Gastroesophageal sphincter (tissue), 4 donors: ENCODE measurements at places on chromosomes 4 and X.

- ATAC-seq, result no peak
Measured at GRCh38 chr4:137961051-137961438, 281.1 kb downstream of the SLC7A11 start.

DNA sequence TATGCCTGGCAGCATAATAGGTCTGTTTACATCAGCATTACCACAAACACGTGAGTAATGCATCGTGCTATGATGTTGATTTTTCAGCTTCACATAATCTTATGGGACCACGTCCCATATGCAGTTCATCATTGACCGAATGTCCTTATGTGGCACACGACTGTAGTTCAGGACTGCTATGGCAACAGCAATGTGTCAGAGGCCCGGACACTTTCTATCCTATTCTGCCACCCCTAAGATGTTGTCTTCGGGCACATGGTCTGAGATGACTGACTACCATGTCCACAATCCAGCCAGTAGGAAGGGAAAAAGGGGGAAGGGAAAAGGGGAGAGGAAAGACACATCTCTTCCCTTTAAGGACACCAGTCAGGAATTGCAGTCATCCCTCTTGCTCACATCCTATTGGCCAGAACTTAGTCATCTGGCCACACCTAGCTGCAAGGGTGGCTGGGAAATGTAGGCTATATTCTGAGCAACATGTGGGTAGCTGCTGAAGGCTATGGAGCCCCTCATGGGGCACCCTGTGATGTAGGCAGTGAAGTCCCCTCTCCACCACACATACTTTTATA is 196.0 kb upstream of the RBPJ start:
- ATAC-seq, result no peak

GRCh38 chr4:67714248-67714583 is 13.3 kb upstream of the UBA6 start:
- no peak for ATAC-seq

GRCh38 chr4:77342170-77342810 is 185.3 kb downstream of the CCNG2 start:
- no peak for ATAC-seq

- no peak for ATAC-seq
Measured at GRCh38 chr4:149347139-149347538, 468.5 kb downstream of the IQCM start.

GRCh38 chrX:19133231-19133630 is 11.0 kb upstream of the ADGRG2 start:
- ATAC-seq, result no peak

DNA sequence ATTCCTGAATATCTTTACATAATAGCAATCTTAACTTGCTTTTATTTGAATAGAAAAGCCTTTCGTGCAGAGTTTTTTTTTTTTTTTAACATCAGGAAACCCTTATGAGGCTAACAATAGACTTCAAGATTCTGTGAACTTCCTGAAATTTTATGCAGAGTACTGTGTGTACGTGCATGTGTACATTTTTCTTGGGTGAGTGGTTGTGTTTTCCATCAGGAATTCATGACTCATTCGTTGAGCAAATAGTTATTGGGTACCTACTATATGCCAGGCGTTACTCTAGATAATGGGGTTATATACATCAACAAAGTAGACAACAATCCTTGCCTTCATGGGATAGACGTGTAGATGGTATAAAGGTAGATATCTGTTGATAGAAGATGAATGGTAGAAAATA is 59.1 kb downstream of the MRPL1 start:
- peak; percentile 43 for ATAC-seq

DNA sequence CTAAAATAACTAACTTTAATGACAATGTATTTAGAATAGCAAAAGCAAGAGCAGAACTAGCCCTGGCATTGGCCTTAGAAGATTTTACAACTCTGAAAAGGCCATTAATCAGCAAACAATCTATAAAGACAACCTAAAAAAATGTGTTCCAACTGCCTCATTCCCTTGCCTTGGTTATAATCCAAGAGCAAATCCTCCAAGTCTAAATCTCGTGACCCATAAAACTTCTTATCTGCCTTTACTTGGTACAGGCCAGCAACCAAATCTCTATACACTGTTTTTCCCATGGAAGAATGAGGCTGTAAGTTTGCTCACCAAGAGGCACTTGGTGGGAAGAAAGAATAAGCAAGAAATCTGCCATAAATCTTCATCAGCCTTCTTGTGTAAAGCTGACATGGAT is 175.3 kb upstream of the MID1 start:
- no peak for ATAC-seq

- no peak for ATAC-seq
Measured at GRCh38 chr4:150982557-150983233, 32.4 kb downstream of the LRBA start.

GRCh38 chrX:66728818-66729271 is 90.0 kb upstream of the EDA2R start:
- peak; percentile 48 for ATAC-seq

DNA sequence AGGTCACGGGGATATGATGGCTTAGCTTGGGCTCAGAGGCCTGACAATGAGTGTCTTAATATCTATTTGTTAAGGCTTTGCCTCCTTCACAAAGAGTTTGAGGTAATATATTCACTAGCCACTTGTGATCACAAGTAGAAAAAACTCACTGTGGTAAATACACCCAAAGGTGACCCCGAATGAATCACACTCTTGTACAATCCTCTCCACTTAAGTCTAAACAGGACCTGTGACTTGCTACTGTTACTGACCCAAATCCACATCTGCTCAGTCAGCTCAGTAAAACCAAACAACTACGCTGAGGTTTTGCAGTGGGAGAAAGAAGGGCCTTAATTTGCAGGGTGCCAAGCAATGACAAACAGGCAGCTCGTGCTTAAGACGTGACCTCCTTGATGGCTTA is 223.8 kb upstream of the MAGEC2 start:
- no peak for ATAC-seq

GRCh38 chr4:124913237-124913636 is 200.7 kb upstream of the ANKRD50 start:
- ATAC-seq, result no peak

GRCh38 chrX:78658845-78659744 is at the start of gene RTL3:
TSS of gene RTL3 (minus strand) at chrX:78659328. CDS start at chrX:78658420, 908 bp downstream.
- peak; percentile 82 for ATAC-seq

GRCh38 chr4:10622728-10623127 is 61.8 kb downstream of the CLNK start:
- no peak for ATAC-seq

DNA sequence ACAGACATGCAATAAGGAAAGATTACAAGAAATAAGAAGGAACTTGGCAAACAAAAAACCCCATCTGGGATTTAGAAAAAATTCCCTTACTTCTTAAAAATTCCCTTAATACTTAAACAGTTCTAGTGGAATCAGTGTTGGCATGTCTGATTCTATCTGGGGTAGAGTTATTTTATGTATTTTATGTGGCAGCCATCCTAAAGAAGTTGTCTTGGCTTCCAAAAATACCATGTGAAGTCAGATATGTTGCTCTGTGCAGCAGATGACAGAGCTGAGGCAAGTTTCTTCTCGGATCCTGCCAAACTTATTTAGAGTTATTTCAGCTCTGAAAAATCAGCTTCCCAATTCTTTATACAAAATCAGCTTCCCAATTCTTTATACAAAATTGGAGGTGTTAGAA is 14.7 kb downstream of the YY2 start:
- no peak for ATAC-seq

DNA sequence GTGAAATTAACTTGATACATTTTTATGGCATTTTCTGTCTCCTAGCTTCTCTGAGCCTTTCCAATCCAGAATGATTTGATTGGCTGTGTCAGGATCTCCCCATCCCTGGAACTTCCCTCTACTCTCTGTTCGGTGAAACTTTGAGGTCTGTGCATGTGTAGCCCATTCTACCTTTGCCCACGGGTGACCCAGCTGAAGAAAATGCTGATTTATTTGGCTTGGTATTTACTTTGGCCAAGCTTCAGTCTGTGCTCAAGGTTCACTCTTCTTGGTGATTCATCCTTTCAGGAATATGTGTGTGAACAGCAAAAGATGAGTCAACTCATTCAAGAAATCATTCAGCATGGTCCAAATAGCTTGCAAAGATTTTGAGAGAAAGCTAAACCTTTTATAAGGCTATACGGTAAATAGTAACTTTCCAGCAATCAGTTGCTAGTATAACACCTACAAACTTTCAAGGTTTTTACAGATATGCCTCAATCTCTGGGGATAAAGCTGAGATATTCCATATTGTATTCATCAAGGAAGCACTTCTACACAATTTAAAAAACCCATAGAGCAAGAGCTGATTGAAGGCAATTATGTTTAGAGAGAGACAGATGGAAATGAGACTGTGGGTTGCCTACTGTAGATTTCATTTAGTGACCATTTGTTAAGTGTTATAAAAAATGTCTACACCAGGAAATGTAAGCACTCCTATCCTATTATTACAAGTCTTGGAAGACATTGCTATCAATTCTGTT is 233.9 kb upstream of the CXXC4 start:
- ATAC-seq, result no peak

DNA sequence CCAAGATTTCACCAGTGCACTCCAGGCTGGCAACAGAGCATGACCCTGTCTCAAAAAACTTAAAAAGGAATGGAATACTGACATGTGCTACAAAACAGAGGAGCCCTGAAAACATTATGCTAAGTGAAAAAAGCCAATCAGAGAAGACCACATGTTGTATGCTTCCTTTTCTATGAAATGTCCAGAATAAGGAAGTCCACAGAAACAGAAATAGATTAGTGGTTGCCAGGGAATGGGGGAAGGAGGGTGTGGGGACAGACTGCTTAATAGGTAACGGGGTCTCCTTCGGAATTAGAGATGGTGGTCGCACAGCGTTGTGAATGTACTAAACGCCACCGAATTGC is 30.1 kb upstream of the KIAA0232 start:
- ATAC-seq, result no peak

DNA sequence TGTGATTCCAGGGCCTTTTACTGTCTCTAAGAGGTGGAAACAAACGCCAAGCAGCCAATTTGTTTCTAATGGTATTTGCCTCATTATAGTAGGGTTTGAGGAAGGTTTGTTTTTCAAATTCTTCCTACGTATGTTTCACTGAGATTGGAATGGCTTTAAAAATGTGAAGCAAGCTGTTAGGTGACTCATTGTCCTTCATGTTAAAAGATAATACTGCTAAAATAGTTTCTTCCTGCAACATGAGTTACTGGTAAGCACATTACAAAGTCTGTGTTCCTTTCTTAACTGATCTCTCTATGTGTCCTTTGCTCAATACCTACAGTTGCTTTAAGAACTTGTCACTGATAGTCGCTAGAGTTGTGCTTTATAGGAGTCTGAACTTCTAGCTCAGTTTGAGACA is 1183.9 kb downstream of the RPA4 start:
- ATAC-seq, result no peak

- no peak for ATAC-seq
Measured at GRCh38 chr4:168769837-168770236, 240.2 kb downstream of the CBR4 start.

- ATAC-seq, result peak; percentile 50
Measured at GRCh38 chr4:127708985-127709384, 21.2 kb upstream of the SLC25A31 start.

- ATAC-seq, result no peak
Measured at GRCh38 chr4:78650106-78651024, 98.8 kb downstream of the ANXA3 start.

GRCh38 chr4:67125636-67126514 is 419.4 kb downstream of the CENPC start:
- ATAC-seq, result no peak
